ENCODE measurements at places on chromosomes 12 and 14.

GRCh38 chr12:57733928-57734327, 4.6 kb downstream of the AGAP2 start:
- no peak for DNase-seq

DNA sequence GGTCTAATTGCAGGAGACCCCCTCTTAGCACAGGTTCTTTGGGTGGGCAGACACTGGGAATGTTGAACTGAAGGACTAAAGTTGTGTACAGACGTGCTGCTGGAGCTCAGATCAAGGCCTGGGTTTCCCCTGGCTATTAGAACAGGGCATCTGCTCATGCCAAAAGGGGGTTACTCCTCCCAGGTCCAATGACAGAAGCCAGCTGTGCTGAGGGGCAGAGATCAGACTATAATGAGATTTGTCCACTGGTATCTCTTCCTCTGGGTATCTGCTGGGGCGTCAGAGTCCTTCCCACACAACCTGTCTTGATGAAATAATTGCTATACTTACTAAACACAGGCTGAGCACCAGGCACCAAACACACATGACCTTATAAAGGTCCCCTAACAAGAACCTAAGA, 42.6 kb downstream of the LTBP2 start:
- no peak for DNase-seq

GRCh38 chr12:52232674-52233461, at the start of gene KRT7:
KRT7 (plus strand) TSS chr12:52233243; CDS start chr12:52233297, 54 bp downstream.
- no peak for DNase-seq

- no peak for DNase-seq
Measured at GRCh38 chr12:24088751-24089509, 139.5 kb upstream of the SOX5 start.

- no peak for DNase-seq
Measured at GRCh38 chr12:57129321-57129842, 1.1 kb downstream of the LRP1 start.

GRCh38 chr12:122082621-122083356, 4.2 kb downstream of the MLXIP start:
- DNase-seq = no peak

DNA sequence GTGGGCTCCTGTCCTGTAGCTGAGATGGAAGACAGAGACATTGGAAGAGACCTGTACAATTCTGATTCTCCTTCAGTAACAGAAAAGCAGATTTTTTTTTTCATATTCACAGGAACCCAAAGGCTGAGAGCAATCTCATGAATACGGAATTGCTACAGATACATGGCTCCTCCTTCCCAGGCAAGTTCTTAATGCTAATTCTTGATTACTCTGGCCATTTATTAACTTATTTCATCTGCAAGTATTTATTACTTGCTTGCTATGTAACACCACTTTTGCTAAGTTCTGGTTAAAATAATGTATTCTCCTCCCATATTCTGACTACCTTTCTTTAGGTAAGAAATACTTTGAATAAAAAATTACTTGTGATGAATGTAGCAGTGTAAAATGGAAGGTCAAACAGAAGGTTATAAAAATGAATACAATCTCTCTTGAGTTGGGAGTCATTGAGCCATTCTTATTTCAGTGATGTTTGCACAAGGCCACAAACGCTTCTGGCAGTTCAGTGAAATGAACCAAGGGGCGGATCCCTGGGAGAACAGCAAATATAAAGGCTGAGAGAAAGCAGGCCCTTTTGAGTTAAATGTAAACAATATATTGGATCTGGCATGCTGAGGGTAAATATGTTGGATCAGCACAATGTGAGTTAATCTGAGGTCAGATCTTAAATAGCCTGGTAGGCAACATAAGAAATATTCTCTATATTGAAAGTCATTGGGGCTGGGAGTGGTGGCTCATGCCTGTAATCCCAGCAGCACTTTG, 37.6 kb downstream of the MUCL1 start:
- no peak for DNase-seq

DNA sequence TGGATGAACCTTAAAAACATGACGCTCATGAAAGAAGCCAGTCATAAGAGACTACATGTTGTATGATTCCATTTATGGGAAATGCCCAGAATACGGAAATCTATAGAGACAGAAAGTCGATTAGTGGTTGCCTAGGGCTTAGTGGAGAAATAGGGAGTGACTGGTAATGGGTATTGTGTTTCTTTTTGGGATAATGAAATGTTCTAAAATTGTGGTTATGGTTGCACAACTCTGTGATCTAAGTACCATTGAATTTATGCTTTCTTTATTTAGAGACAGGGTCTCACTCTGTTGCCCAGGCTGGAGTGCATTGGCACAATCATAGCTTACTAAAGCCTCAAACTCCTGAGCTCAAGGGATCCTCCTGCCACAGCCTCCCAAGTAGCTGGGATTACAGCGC, 8.0 kb downstream of the RBMS2 start:
- no peak for DNase-seq

- DNase-seq = no peak
Measured at GRCh38 chr14:51139121-51139681, 44.3 kb upstream of the TRIM9 start.

DNA sequence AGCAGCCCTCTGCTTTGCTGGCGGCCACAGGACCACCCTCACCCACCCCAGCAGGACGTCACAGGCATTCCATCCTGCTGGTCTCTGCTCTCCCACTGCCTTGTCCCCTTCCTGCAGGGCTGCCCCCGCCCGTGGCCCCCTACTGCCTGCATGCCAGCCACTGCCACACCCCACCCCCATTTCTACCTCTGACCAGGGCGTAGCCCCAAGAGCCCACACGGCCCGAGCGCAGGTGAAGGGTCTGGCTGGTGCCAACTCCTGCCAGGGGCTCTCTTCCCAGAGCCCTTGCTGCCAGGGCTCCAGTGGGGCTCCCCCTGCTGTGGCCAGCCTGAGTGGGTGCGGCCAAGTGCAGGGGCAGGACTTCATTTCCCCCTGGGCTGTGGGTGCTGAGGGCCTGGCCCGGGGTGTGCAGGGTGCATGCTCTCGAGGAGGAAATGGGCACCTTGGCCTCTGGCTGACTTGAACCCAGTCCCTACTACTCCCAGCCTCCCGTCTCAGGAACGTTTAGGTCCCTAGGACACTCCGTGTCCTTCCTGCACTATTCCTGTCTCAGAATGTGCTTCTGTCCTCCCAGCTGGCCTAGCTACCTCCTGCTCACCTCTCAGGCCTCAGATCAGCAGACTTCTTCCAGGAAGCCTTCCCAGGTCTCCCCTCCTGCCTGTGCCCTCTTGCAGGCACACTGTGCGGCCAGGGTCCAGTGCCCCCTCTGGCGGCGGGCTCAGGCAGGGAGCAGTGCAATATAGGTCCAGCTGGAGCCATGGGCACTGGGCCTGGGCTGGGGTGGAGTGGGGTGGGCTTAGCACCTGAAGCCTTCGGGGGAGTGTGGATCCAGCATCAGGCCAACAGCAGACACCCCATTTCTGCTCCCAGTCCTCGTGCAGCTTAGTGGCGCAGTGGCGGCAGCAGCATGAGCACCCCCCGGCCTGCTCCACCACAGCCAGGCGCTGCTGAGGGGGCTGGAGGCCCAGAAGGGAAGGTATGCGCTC, 1.4 kb downstream of the LBHD2 start:
- no peak for DNase-seq

DNA sequence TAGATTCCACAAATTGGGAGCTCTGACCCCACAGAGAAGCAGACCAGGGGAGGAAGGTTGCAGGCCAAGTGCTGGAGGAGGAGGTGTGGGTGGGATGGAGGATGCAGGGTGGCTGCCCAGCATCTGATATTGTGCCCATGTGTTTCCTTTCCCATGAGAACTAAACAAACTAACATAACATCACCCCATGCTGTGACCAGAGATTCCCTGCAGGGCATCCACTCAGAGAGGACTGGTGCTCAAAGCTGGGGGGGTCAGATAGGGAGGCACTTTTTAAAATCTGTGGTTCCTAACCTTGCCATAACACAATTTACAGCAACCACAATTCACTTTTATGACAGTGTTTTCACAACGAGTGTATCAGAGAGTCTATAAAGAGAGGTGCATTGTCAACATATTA, 1277.6 kb downstream of the AACS start:
- DNase-seq = no peak

DNA sequence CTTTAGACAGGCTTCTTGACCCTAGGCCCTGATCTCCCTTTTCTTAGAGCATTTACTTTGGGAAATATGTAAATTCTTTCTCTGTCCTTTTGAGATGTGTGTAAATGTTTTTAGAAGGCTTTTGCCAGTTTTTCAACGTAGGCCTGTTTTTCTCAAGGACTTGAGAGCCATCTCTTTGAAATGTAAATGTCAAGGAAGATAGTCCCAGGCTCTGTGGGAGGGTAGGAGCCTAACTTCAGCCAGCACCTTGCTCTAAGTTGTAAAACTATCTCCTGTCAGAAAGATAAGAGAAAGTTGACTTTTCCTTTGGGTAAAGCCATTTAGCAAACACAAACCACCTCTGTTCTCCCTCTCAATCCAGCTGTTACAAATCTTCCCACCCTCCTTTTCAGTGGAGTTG, 219.8 kb downstream of the RPS29 start:
- DNase-seq = no peak

DNA sequence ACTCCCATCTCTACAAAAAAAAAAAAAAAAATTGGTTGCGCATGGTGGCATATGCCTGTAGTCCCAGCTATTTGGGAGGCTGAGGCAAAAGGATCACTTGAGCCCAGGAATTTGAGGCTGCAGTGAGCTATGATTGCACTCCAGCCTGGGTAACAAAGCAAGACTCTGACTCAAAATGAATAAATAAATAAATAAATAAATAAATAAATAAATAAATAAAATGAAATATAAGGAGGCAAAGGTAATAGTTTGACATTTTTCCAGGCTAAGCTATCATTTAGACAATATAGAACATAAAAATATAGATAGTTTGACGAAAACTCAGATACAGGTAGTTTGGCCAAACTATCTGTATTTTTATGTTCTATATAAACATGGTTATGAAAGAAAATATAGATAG, 40.5 kb downstream of the ZCRB1 start:
- DNase-seq = no peak

- DNase-seq = no peak
Measured at GRCh38 chr12:71710276-71711125, 24.6 kb downstream of the TMEM19 start.

DNA sequence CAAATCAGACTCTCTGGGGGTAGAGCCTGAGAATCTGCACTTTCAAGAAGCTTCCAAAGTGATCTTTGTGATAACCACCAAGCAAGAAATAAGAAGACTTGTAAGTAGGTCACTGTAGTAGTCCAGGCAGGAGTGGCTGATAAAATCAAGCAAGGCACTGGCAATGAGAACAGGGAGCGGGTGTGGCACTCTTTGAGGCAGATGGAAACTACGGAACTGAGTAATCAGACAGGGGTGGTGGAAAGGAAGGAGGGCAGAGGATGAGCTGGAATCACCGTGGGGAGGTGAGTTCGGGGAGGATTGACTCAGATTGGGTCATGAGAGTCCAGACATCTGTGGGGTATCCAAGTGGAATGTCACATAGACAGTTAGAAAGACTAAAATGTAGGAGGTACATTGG, 44.4 kb upstream of the PLXNC1 start:
- DNase-seq = no peak

GRCh38 chr14:98174041-98174440, 1098.0 kb downstream of the BCL11B start:
- no peak for DNase-seq

- no peak for DNase-seq
Measured at GRCh38 chr14:77085538-77085937, 12.5 kb upstream of the CIPC start.

DNA sequence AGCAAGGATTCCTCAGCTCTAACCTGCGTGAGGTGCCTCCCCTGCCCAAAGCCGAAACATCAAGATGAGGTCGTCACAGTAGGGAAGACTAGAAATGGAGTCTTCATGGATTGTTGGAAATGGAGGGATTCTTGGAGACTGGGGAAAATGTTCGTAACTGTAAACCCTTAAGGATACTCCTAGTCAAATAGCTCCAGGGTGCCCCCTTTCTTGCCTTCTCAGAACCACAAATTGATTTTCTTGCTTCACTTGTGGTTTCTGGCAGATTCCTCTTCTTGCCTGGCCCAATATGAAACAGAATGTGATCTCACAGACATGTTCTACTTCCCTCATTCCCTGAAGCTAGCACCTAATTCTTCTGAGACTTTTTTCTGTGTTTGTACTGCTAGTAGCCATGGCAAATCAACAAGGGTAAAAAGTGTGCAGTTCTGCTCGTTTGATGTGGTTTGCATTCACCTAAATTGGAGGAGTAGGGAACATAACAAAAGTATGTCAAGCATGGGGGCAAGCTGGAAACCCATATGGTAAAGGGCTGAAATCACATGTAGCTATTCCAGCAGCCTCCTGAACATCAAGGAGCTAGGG, 332.0 kb downstream of the PAWR start:
- no peak for DNase-seq

GRCh38 chr12:74483057-74483456, 54.6 kb upstream of the ATXN7L3B start:
- no peak for DNase-seq

- no peak for DNase-seq
Measured at GRCh38 chr12:30701056-30701455, 5.4 kb upstream of the IPO8 start.

- DNase-seq = no peak
Measured at GRCh38 chr12:84455598-84455997, 457.0 kb downstream of the SLC6A15 start.

- no peak for DNase-seq
Measured at GRCh38 chr14:80208461-80208860, 2.8 kb downstream of the DIO2 start.

GRCh38 chr12:113826805-113827538, 139.2 kb downstream of the RBM19 start:
- no peak for DNase-seq

- no peak for DNase-seq
Measured at GRCh38 chr14:91420686-91421085, 3.1 kb upstream of the CCDC88C start.

DNA sequence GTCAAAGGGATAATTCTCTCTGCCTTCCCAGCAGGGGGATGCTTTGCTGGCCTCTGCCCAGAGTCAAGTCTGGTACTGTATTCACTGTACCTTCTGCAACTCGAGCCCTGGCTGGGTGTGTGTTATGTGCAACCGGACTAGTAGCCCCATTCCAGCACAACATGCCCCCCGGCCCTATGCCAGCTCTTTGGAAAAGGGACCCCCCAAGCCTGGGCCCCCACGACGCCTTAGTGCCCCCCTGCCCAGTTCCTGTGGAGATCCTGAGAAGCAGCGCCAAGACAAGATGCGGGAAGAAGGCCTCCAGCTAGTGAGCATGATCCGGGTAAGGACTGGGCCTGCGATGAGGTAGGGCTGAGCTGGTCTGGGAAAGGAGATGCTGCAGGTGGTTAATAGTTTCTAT, 3.3 kb downstream of the RNF31 start:
- no peak for DNase-seq

- DNase-seq = no peak
Measured at GRCh38 chr14:76135722-76136121, 16.0 kb upstream of the GPATCH2L start.

GRCh38 chr12:120429368-120429767, 8.5 kb upstream of the COX6A1 start:
- no peak for DNase-seq

GRCh38 chr12:44405297-44405696, 470.8 kb downstream of the NELL2 start:
- DNase-seq = no peak

- no peak for DNase-seq
Measured at GRCh38 chr12:32435921-32436705, 36.8 kb downstream of the FGD4 start.

- no peak for DNase-seq
Measured at GRCh38 chr12:94706250-94706661, 55.9 kb upstream of the TMCC3 start.
